Vagina (tissue), 2 donors: ENCODE measurements at places on chromosomes 12 and 14.

DNA sequence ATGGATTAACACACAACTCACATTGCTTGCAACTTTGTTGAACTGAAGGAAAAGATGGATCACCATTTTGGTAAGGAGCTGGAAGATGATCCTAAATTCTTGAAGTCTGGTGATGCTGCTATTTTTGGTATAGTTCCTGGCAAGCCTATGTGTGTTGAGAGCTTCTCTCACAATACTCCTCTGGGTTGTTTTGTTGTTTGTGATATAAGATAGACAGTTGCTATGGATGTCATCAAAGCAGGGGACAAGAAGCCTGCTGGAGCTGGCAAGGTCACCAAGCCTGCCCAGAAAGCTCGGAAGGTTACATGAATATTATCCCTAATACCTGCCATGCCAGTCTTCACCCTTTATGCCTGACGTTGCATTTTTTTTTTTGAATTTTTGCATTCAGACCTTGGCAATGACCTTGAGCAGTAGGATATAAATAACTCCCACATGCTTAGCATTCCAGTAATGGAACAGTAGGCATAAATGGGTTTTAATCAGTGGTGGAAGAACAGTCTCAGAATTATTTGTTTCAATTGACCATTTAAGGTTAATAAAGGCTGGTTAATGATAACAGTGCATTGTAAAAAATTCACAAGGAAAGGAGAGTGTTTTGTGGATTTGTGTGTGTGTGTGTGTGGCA, 129.0 kb upstream of the SEL1L start:
- DNase-seq = no peak

- no peak for DNase-seq
These were observed 220.6 kb upstream of the TMEM260 start for GRCh38 chr14:56358851-56359614.

GRCh38 chr14:61678975-61679374, 16.3 kb upstream of the HIF1A start:
- no peak for DNase-seq

- DNase-seq = no peak
These were observed 27.7 kb upstream of the FBXO33 start for GRCh38 chr14:39459795-39460478.

- no peak for DNase-seq
These were observed 9.4 kb upstream of the CIPC start for GRCh38 chr14:77088645-77089044.

GRCh38 chr14:90408713-90409112, 11.9 kb downstream of the CALM1 start:
- DNase-seq = no peak

- DNase-seq = no peak
These were observed 43.2 kb downstream of the IRAK3 start for GRCh38 chr12:66232263-66232662.

DNA sequence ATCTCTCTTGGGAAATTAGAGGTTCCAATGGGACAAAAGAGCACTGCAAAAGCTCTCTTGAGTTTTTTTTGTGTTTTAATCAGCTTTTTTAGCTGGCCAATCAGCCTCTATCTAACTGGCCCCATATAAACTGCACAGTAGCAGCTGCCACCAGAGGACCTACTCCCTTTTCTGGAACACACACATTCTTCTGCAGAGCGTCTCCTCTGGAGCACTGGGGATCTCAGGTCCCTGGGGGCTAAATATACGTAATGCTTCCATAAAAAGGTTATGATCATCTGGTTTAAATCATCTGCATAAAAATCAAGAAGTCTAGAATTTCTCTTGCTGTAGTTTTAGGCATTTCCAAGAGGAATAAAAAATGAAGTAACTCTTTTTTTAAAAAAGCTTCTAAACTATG, 32.3 kb downstream of the TSPAN8 start:
- no peak for DNase-seq

GRCh38 chr14:88242446-88242845, 80.6 kb downstream of the KCNK10 start:
- no peak for DNase-seq

- no peak for DNase-seq
These were observed 47.4 kb upstream of the SRSF5 start for GRCh38 chr14:69719501-69719951.

DNA sequence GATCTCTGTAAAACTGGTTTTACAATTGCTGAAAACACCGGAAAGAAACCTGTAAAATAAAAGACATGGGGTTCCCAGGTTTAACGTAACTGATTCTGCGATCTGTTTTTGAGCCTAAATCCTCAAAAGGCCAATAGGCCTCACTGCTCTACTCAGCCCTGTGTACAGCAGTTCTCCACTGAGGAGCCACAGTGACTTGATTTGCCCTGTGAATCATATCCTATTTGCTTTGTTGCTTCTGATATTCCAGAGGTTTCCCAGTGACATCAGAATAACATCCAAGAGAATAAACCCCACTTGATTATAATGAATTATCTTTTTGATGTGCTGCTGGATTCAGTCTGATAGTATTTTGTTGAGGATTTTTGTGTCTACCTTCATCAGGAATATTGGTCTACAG, 27.5 kb downstream of the MDM1 start:
- no peak for DNase-seq
